ENCODE measurements at places on chromosomes 7 and 10. TPM values are rescaled to one million over a fixed set of nuclear protein-coding genes. Genes with fewer than 3 reads are reported as not detected.

The TBXAS1 gene
- total RNA-seq = 1.7 TPM

DNA sequence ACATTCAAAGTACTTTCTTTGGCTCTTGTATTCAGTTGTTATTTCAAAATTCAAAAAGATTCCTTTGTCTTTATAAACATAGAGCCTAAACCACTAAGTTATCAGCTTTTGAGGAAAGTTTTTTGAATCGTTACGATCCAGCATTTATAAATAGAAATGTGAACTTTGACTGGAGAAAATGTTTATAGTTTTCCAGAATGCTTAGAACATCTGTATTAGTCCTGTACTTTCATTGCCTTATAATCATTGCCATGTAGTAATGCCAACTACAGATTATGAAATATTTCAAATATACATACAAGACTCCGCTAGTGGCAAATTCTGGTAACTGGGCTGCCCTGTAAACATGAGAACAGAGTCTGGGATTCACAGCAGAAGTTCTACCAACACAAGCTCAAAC lies 191.3 kb upstream of the PRKCQ start:
- DNase-seq = no peak

- DNase-seq = no peak
These were observed 320.7 kb downstream of the HGF start for GRCh38 chr7:81449105-81449504.

The DRGX gene
- total RNA-seq = not detected
